ENCODE measurements at places on chromosomes 3 and 15. TPM values are rescaled to one million over a fixed set of nuclear protein-coding genes. Genes with fewer than 3 reads are reported as not detected.

Gene PCYT1A
- 16.9 TPM for polyA plus RNA-seq

Gene LEKR1
- 0.21 TPM for polyA plus RNA-seq

Gene LYZL4
- polyA plus RNA-seq, result not detected

Gene FBXW12
- 0.08 TPM for polyA plus RNA-seq

Gene CAMK1
- 8.1 TPM for polyA plus RNA-seq

Gene RTP3
- polyA plus RNA-seq, result not detected

Gene DUOX1
- polyA plus RNA-seq, result 111 TPM

Gene MST1R
- 53.4 TPM for polyA plus RNA-seq
